Stimulated activated CD8-positive, alpha-beta memory T cell treated with anti-CD3 and anti-CD28 coated beads, Interleukin-7, amount 100 ng/mL, for 1 hour (primary cell): ENCODE measurements at places on chromosomes 6 and 20.

- no peak for DNase-seq
These were observed 28.1 kb upstream of the NNAT start for GRCh38 chr20:37492945-37493344.

DNA sequence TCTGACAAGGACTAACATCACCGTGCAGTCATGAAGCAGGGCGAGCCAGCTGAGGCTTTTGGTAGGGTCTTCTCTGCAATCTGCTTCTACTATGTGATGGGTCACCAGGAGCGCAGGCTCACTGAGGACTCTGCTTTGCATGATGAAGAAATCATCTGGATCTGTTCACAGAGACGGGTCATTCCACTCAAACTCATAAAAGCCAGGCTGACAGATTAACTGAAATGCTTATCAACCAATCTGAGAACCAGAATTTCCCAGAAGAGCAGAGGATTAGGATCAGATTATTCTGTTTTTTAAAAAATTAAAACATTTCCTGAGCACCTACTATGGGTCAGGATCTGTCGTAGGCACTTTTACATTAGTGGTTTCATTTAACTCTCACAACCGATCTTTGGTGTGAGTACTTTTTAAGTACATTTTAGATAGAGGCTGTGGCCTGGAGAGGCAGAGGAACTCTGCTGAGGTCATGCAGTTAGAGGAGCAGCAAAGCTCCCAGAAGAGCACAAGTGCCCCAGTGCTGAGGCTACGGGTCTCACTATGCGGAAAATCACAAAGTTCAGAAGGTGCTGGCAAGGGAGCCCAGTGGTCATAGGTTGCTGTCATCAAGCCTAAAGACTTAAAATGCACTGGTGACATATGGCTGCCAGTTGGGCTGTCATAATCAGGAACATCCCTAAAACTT is 109.1 kb downstream of the BACH2 start:
- DNase-seq: no peak

DNA sequence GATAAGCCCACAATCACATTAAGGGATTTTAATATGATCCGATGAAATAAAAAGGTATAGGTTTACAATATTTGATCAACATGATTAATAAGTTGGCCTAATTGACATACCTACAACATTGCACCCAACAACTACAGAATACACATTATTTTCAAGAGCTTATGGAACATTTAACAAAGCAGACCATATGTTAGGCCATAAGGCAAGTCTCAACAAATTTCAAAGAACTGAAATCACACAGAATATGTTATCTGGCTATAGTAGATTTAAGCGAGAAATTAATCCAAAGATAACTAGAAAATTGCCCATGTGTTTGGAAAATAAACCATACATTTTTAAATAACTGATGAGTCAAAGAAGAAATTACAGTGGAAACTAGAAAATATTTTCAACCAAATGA is 126.0 kb upstream of the KCNG1 start:
- DNase-seq: no peak

- DNase-seq: no peak
These were observed 149.3 kb downstream of the PTPRT start for GRCh38 chr20:43040427-43040826.

GRCh38 chr20:63085151-63085861 is 78.5 kb upstream of the BHLHE23 start:
- DNase-seq: no peak
